ENCODE measurements at places on chromosomes 2 and 18. TPM values are rescaled to one million over a fixed set of nuclear protein-coding genes. Genes with fewer than 3 reads are reported as not detected.

OXER1 gene
- polyA plus RNA-seq: 4.0 TPM

MOGAT1 gene
- not detected for polyA plus RNA-seq

MERTK gene
- 21.9 TPM for polyA plus RNA-seq

FEV gene
- not detected for polyA plus RNA-seq

NEB gene
- polyA plus RNA-seq: 1.4 TPM

SERPINB2 gene
- polyA plus RNA-seq: 1.1 TPM

RESP18 gene
- not detected for polyA plus RNA-seq

KYNU gene
- polyA plus RNA-seq: 2.2 TPM
